ENCODE measurements at places on chromosomes 3 and 15.

- no peak for DNase-seq
Observed at GRCh38 chr3:69716119-69716518, 23.1 kb upstream of the MITF start.

GRCh38 chr15:27694506-27695087 lies 404.5 kb downstream of the OCA2 start:
- no peak for DNase-seq

DNA sequence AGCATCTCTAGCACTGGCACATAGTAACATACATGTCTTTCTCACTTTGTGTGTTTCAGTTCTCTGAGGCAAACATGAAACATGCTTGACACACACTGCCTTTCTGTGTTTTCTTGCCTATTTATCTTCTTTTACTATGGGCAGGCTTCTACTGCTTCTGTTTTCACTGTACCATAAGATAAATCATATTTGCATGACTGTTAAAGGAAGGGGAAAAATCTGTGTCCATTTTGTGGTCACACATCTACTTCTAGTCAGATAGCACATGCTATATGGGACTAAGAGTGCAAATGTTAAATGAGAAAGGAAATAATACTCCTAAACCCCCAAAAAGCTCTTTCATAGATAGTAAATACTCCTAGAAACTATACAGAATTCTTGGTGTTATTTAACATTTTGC lies 386.4 kb downstream of the ZBTB20 start:
- DNase-seq = no peak

DNA sequence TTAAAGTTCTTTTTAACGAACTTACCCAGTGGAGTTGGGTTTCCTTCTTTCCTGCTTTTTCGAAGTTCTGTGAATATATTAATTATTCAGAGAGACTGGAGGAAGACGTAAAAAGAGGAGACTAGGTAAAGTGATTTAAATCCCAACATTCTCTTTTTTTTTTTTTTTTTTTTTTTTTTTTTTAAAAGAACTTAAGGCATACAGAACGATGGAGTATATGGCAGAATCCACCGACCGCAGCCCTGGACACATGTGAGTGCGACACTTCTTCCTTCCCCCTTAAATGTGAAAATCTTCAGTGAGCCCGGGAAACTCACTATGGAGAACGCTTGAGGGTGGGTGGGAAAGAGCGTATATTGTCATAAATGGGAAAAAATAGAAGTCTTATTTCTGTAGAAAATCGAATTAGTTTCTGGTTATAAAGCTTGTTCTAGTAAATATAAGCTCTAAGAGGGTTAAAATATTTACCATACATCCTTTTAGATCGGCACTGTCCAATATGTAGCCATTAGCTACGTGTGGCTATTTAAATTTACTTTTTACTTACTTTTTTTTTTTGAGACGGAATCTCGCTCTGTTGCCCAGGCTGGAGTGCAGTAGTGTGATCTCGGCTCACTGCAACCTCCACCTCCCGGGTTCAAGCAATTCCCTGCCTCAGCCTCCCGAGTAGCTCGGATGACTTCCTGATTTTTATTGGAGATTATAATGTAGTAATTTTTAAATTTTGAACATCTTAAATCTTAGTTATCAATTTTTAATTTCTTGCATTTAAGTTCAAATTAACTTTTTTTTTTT lies 892 bp downstream of the NMD3 start:
- DNase-seq = no peak

DNA sequence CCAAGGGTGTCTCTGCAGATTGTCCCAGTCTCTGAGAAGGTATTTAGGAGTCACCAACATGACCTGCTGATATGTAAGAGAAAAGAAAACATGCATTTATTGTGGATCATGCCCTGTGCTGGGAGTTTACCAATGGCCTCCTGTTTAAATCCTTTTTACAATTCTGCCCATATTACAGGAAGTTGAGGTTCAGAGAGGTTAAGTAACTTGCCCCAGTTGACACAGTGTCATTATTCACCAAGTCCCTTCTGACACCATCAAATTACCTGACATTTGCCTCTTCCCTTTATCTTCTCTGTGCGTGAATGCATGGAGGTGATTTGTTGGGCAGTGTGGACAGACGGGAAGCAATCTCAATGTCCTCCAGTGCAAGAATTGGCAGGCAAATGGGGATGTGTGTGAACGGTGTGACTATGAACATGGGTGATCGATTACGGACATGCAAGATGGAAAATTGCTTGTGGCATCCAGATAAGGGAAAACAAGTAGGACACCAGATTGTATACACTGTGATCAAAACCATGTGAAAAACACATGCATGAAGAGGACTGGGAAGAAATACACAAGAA lies 27.3 kb downstream of the ZNF710 start:
- DNase-seq = no peak

DNA sequence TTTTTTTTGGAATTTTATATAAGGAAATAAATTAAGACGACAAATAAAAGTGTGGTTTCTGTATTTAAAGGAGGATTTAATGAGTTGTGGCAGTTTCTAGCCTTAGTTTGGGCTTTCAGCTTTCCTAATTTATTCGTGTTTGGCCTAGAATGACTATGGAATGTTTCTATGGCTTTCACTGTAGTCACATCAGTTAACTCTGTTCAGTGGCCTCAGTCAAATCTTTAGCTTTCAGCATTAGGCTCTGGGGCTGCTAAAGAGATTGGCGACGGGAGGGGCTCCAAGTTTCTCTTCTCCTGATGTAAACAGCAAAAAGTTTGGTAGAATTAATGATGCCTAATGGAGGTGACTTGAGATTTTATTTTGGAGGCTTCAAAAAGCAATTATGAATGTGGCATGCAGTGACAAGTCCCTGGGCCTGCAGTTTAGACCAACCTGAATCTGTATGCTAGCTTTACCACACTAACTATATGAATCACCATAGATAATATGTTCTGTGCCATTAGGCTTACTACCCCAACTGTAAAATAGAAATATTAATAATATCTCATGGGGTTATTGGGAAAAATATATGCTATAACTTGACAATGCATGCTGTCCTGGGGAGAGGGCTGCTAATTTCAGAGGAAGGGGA lies 47.1 kb upstream of the ADGRG7 start:
- no peak for DNase-seq

GRCh38 chr15:70545526-70545925 lies 217.8 kb downstream of the UACA start:
- DNase-seq = no peak

DNA sequence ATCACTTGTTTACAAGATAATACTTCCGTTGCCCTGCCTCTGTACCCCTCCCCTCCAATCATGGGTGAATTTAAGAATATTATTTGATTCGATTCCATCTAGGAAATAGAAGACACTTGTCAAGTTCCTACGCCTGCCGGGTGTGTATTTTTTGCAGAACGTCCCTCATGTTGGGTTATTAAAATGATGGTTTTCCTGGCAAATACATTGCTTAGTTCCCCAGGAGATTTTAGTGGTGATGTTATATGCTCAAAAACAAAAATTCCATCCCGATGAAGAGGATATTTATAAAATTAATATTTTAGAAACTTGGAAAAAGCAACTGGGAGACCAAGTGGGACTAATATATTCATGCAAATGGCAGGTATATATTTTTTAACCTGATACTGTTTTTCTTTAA lies 548.4 kb downstream of the EDEM1 start:
- no peak for DNase-seq

DNA sequence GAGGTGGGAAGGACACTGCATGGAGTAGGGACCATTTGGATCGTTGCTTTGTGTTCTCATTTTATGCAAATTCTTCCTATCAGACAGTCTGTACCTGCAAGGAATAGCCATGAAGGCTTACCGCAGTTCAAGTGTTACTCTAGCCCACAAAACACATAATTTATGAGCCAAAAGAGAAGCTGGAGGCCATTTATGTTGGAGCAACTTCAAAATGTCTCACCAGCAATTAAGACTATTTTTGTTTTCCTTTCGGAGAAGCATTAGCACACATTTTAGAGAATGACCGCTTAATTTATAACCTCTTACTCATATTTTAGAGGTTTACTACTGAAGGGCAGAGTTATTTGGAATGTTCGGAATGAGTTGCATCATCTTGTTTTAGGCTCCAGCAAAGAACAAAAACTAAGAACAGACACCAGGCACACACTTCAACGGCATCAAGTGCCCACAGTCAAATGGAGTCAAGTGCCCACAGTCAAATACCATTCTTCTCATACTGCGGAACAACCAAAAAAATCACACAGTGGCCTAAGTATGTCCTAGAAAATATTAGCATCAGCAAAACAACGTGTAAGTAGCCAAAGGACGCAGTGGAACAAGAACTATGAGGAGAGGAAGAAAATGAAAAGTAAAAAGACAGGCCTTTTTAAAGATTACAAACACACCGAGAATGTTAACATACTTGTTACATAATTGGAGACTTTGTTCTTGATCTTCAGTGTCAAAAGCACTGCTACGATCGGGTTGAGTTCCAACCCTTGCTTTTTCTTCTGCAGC lies 17.5 kb upstream of the GOLGA8J start:
- no peak for DNase-seq

DNA sequence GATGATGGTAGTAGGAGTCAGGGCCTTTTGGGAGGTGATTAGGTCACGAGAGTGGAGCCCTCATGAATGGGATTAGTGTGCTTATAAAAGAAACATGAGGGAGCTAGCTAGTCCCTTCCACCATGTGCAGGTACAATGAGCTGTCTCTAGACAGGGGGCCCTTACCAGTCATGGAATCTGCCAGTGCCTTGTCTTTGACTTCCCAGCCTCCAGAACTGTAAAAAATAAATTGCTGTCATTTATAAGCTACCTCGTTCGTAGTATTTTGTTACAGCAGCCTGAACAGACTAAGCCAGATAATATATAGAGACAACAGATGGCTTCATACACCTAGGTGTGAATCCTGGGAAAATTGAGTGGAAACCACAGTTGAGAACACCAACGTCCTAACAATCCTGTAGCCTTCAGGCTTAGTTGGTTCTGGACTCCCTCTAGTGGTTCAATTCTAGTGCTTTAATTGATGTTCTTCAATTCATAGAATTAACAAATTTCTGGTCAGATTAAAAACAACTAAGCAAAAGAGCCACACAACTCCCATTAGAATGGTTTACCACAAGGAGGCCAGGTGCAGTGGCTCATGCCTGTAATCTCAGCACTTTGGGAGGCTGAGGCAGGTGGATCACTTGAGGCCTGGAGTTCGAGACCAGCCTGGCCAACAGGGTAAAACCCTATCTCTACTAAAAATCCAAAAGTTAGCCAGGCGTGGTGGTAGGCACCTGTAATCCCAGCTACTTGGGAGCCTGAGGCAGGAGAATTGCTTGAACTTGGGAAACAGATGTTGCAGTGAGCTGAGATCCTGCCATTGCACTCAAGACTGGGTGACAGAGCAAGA lies 21.3 kb upstream of the GATM start:
- DNase-seq = no peak

- DNase-seq = no peak
Observed at GRCh38 chr3:78281381-78281780, 1241.5 kb downstream of the ROBO2 start.

GRCh38 chr3:25427155-25427554 lies 908 bp upstream of the RARB start:
- DNase-seq = no peak

GRCh38 chr15:92629975-92630626 lies 25.5 kb downstream of the FAM174B start:
- DNase-seq = no peak

DNA sequence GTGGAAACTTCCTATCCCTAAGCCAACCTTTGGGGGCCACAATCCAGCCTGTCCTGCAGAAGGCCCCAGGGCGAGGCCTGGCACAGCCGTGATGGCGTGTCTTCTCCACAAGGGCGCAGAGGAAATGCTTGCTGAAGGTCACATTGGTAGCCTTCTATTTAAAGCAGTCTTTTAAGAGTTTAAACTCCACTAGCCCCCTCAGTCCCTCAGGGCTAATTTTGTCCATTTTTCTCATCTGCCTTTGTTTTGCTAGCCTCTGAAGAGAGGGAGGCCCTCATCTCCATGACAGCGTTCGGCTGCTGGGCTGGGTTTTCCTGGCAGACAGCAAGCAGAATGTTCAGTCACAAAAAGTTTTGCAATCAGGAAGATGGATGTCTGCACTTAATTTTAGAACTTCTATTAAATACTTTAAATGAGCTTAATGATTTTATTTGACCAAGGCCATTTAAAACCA lies 40.8 kb downstream of the RARB start:
- DNase-seq = no peak

GRCh38 chr15:60536314-60536713 lies 57.4 kb upstream of the ICE2 start:
- no peak for DNase-seq

DNA sequence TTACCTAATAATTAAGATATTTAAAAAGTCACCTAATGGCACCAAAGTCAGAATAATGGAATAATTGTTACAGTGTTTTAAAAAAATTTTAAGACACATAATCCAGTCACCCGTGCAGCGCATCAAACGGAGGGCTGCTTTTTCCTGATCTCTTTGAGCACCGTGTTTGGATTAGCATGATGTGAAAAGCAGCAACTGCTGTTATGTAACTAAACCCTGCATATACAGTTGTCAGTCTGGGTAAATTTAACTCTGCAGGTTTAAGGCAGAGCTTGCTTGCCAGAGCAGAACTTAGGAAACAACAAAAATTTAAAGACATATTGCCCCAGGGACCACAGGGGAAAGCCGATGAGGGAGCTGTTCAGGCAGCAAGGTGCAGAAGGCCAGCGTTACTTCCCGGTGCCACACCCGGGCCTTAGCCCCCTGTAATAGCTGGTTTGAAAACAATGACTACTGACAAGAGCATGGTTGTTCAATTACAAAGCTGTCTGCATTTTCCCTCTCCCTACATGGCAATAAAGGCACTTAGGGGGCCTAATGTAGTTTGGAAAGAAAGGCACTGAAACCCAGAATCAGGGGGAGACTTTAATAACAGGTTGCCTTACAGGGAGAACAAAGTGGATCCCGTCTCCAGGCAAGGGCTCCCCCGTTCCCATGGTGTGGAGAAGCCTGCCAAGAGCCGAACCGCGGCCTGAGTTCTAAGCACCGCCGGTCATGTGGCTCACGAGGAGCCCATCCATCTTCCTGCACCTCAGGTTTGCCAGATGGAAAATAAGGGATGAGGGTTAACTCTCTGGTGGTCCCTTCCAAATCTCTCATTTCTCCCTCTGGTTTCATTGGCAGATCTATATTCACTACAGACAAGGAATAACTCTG lies 32.2 kb downstream of the RORA start:
- no peak for DNase-seq

DNA sequence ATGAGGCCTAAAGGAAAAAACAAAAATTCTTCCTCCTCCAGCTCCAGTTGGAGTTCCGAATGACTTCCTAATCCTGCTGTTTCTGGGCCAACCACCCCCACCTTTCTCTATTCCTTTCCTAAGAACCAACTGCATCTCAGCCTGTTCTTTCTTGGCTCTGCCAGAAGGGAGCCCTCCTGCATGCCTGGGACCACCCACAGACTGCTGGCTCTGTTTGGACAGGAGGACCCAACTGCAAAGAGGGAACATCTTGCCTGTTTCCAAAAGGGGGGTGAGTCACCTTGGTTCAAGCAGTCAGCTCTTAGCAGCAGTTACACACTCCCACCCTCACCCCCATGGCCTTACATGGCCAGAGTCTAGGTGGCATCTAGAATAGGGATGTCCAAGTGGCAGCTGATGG lies 116.0 kb upstream of the PRICKLE2 start:
- DNase-seq = no peak
